Uterus (tissue), 4 donors: ENCODE measurements at places on chromosomes 16 and 17.

GRCh38 chr17:83153681-83154310 is 74.4 kb downstream of the METRNL start:
- no peak for DNase-seq

DNA sequence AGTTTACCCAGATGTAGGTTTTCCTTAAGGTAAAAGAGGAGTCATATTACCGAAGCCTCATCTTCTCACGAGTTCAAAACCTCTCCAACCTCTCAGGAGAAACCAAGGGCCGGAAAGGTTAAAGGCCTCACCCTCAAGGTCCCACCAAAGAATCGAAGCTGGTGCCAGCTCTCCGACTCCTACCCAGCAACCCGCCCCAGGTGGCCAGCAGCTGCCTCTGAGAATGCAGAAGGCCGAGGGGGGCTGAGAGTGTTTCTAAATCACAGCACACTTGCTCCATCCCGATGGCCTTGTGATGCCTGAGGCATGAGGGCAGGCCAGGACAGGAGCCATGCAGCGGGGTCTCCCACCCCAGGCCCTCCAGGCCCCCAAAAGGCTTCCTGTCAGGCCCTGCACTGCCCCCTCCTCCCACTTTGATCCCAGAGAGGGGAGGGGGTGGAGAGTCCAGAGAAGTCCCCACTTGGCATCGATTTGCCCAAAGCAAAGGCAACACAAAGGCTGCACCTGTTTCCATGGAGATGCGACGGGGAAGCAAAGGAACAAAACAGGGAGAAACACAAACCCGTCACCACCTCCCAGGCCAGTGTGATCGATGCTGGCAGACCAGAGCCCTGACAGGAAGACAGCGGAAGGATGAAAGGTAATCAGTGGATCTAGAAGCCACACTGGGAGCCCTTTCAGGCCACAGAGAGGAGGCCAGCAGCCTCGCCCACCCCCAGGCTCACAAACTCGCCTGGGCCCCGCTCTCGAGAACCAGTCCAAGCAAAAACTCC is 39.0 kb downstream of the CUEDC1 start:
- DNase-seq, result no peak

- DNase-seq, result no peak
Measured at GRCh38 chr16:83351846-83352245, 455.9 kb upstream of the HSBP1 start.

DNA sequence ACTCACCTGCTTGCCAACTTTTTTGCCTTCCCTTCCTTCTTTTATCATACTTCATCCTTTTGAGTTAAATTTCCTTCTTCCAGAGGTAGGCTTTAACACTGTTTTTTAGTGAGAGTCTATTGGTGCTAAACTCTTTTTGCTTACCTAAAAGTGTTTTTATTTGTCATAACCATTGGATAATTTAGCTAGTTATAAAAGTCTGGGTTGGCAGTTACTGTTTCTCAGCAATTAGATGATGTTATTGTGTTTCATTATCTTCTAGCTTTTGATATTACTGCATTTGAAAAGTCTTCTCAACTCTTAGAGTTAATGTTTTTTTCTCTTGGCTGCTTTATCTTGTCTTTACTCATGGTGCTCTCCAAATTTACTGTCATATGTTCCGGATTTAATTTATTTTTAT is 22.6 kb downstream of the ZNRF1 start:
- DNase-seq, result no peak

DNA sequence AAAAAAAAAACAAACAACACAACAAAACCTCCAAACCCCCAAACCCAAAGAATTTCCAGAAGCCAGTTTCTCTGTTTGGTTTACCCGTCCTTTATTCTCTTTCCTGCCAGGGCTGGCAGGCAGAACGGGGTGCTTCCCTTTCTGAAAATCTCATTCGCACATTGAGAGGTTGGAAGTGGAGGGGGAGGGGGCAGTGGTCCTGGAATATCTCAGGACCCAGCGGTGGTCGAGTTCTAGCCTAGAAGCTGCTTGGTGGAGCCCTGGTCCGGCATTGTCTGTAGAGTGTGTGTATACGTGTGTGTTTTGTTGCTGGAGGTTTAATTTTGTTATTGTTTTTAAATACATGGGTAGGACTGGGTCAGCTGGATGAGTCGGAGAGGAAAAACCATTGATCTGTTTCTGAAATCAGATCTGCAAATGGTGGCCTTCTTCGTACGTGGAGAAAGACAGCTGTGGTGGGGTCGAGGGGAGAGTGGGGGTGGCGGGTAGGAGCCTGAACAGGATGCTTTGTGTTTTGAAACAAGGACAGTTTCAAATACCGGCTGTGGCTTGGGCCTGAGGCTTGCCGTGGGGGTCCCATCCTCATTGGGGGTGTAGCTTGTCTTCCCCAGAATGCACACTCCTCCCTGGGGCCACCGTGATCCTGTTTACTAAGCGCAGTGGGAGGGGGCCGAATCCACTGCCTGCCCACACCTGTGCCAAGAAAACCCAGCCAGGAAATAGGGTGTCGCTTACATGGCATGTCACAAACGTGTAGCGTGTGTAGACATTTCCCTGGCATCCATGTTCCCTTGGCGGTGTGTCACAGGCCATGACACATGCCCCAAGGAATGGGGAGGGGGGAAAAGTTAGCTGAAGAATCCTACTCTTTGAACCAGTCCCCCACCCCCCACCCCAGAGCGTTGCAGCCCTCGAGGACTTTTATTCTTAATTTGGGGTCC is 1.6 kb downstream of the CMIP start:
- DNase-seq, result no peak
